Activated T-helper 9 cell treated with anti-CD3 and anti-CD28 coated beads, Interleukin-2, amount 50 U/mL, for 16 hours (primary cell): ENCODE measurements at places on chromosomes 3 and 15.

GRCh38 chr3:122873741-122874515, 79.1 kb downstream of the SLC49A4 start:
- no peak for DNase-seq

DNA sequence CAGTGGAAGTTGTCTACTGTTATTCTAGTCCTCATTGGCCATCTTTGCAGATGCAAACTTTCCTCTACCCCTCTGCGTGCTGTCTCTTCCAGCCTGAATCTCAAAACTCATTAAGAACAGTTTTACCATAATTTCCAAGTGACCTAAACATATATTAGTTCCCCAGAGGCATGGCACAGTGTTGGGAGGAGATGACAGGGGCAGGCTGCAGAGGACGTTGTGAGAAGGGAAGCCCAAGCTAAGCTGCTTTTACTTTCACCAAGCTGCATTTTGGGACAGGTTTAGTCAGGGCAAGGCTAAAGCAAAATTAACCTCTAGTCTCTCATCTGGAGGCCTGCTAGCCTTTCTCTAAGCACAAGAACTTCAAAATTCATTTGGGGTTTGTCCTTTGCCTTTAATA, 318.6 kb upstream of the SATB1 start:
- DNase-seq: no peak

DNA sequence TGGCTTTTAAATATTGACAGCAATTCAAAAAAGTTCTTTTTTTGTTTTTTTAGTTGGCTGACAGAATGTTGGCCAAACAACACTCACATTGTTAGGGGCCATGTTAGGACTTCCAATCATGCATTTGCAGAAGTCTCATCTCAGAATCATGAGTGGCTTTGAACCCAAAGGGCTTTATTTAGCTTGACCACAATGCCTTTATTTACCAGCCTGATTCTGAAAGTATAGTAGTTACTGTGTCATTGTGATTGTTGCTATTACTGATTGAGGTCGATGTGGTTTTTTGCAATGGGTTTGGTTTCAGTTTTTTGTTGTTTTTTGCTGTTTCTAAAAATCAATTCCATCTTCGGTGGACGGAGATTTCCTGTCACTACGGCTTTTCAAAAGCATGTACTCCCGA, 7.2 kb downstream of the GLDN start:
- no peak for DNase-seq

DNA sequence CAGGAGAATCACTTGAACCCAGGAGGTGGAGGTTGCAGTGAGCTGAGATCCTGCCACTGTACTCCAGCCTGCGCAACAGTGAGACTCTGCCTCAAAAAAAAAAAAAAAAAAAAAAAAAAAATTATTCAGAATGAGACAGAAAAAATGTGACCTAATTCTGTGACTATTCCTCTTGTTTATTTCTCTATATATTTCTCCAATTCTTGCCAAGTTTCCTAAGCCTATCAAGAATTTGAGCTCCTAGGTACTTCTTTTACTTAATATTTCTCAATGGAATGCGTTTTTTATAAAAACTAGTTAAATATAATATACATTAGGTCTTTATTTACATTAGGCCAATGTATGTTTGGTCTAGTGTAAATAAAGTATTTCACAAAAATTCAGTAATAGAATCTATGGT, 86.8 kb downstream of the NAALADL2 start:
- no peak for DNase-seq

- DNase-seq: no peak
Observed at GRCh38 chr15:41004490-41004889, 51.2 kb downstream of the CHAC1 start.

DNA sequence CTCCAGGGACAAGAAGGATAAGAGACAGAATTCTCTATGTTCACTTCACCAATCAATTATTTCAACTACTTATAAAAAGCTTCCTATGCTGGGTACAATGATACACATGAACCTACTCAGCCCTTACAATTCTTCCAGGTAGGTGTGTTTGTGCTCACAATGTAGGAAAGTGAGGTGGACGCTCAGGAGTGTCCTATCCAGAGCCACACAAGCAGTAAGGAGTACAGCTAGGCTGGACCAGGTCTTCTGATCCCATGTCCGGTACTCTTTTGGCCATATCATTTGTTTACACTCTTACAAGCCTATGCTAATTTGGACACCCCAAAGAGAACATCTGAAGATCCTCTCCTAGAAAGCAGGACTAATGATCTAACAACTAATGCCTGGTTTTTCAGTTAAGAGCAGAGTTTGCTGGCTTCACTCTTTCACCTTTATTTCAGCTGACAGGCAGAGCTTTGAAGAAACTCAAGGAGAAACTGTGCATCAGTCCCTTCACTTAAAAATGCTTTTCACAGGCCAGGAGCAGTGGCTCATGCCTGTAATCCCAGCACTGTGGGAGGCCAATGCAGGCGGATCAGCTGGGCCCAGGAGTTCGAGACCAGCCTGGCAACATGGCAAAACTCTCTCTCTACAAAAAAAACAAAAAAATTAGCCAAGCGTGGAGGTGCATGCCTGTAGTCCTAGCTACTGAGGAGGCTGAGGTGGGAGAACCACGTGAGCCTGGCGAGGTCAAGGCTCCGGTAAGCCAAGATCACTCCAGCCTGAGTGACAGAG, 27.5 kb downstream of the IGF2BP2 start:
- no peak for DNase-seq

DNA sequence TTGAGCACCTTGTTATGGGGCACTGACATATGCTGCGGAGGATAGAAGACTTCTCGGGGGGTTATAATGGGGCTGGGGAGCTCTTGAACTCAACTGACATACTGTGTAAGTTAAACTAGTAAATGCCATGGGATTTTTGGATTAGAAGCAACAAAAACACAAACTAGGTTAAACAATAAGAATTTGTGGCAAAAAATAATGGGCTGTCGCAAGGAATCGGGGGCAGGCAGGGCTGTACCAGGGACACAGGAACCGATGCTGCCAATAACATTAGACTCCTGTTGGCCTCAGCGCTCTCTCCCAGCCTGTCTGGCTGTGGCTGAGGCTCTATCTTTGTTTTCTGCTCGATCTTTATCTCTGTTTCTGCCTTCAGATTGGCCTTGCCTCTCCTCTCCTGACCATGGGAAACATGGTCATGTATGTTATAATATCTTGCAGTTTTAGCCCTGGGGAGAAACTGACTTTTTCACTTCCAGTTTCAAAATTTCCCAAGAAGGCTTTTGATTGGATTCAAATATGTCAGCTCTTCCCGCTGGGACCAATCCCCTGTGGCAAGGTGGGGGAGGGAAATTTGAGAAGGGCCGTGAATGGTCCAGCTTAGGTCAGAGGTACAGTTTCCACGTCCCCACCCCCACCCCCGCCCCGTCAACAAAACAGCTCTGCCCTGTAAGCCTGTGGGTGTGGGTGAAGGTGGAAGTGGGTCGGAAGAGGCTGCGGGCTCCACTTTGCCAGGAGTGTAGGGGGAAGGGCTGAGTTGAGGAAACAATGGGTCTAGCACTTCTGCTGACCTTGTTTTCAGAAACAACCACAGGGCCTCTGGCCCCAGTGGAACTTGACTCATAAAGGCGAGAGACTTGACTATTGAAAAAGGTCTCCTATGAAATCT, 161.1 kb upstream of the TBL1XR1 start:
- DNase-seq: peak; percentile 48

- no peak for DNase-seq
Observed at GRCh38 chr3:169818316-169818715, 5.6 kb upstream of the LRRC34 start.

GRCh38 chr3:51966922-51967383, 301 bp downstream of the PCBP4 start:
- no peak for DNase-seq

DNA sequence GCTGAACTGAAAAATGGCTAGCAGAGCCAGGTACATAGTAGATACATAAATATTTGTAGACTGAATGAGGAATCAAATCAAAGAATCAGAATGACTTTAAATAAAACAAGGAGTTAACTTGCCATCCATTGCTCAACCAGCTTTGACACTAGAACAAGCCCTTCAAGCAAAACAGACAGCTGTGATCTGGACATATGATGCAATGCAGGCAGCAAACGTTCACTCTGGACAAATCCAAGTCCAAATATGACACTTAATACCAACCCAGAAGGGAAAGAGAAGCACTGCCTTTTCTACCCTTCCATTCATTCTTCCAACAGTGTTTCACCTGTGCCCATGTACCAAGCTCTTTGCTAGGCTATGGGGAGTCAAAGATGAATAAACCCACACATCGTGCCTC, 4.5 kb downstream of the THRB start:
- no peak for DNase-seq

GRCh38 chr3:113034011-113034410, 43.2 kb downstream of the GTPBP8 start:
- DNase-seq: no peak

DNA sequence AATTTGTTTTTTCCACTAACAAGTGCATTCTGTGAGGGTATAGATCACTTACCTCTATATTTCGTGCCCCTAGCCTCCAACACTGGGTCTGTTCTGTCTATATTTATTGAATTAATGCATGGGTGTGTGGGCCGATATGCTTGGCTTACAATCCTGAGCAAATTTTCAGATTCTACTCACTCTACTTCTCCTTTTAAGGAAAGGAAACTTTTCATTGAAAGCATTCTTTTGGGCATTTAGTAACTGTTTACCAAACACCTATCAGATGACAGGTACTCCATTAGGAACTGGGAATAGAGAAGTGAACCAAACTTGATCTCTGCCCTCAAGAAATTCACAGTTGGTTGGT, 60.5 kb downstream of the TLE3 start:
- DNase-seq: no peak

- DNase-seq: no peak
Observed at GRCh38 chr3:11764931-11765363, 81.7 kb downstream of the TAMM41 start.

DNA sequence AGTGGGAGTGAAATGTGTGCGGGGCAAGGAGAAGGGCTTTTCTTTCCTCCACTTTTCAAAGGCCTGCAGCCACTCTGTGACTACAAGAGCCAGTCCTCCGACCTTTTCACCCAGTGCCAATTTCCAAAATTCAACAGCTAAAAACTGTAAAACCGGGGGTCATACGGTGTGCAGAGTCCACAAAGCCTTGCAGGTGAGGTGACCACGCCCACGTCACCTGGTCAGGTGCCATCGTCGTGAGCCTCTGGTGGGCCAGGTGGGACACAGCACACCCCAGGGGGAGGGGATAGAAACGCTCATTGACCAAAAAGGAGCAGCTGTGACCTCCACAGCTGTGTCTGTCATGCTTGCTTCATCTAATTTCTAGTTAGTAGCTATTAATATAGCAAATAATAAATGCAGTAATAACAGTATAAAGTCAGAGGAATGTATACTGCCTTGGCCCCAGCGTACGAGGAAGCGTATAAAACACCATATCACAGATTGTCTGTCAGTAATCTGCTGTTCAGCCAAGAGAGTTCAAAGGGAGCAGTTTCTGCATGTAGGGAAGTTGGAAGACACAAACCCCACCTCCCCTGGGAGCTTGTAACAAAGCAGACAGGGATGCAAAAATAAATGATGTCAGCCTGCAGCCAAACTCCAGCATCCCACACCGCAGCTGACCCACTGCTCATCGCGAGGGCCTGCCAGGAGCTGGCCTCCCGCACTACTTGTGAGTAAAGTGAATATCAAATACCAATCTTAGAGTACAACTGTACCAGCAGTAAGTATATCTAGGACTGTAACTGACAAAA, 86.7 kb downstream of the VGLL4 start:
- no peak for DNase-seq

GRCh38 chr15:68794863-68795262, 25.8 kb downstream of the ANP32A start:
- DNase-seq: no peak

DNA sequence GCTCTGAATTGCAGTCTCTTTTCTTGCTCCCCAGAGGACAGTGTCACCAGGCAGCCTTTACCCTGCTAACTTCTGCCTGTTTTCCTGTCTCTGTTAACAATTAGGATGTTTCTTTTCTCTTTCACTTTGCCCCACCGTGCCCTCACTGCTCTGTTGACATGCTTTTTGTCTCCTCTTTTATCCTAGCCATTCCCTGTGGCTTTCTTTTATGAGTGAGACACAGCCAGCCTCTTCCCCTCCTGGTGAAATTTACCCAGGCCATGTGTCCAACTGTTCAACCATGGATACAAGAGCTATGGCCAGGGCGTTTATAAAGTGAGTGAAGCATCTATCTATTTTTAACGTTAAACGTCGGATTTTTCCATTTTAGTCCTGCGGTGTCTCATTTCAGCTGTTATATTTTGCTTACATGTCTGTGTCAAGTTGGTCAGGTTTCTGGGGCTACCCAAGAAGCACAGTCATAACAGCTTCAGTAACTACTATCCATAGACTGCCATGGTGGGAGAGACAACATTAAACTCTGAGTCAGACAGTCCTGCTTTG, 443.2 kb upstream of the AZI2 start:
- no peak for DNase-seq

DNA sequence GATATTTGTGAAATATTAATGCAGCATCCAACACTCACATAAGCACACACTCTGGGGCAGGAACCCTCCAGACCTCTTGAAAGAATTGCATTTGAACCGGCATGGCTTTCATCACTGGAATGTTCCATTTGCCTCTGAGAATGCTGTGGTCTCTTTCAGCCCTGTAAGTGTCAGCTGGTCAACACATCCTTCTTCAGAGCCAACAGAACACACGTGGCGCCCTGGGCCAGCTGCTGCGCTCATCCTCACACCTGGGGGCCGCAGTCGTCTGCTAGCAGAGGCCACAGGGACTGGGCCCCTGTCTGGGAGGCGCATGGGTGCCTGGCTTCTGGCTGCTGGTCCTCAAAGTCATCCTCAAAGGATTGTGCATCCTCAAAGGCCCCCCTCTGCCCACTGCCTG, 71.4 kb upstream of the HERC1 start:
- DNase-seq: no peak

DNA sequence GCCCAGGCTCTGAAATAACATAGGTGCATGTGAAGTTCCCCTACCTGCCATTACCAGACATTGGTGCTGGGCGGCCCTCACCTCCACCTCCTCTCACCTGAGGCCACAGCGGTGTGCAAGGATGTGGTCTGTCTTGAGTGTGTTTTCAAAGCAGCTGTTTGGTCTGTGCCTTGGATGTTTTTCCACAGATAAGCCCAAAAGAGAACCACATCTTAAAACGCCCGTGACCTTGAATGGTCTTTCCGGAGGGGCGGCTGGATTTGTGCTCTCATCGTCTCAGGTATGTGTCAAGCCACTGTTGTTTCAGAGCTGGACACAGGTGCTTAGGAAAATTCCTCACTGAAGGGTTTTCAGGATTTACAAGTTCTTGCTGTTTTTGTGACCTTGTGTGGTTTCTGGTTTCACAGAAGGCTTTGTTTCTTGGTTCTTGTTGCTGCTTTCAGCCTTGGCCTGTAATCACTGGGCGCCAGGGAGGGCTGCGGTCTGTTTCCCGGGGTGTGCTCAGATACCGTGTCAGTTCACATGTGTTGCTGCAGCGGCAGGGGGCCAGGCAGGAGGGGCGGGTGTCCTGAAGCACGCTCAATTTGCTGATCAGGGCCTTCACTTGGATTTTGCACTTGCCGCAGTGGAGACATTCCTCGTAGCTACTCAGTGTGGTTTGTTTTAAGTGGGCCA, 128.4 kb downstream of the IGF1R start:
- DNase-seq: no peak
